NCI-H460 (cell line): ENCODE measurements at places on chromosomes 16 and 17. TPM values are rescaled to one million over a fixed set of nuclear protein-coding genes. Genes with fewer than 3 reads are reported as not detected.

DNA sequence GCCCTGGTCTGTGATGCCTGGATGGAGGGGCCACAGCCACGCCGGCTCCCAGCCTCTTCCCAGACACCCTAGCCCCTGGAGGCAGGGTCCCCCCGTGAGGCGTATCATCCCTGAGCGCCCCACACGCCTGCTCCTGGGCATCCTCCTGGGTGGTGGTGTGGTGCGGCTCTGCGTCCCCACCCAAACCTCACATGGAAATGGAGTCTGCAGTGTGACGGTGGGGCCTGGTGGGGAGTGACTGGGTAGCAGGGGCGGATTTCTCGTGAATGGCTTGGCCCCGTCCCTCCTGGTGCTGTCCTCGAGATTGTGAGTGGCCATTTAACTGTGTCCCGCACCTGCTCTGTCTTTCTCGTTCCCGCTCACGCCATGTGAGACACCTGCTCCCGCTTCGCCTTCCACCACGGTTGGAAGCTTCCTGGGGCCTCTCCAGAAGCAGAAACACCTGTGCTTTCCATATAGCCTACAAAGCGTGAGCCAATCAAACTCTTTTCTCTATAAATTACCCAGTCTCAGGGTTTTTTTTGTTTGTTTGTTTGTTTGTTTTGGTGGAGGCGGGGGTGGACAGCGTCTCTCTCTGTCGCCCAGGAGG lies 5.9 kb upstream of the SSTR5 start:
- no peak for DNase-seq

DNA sequence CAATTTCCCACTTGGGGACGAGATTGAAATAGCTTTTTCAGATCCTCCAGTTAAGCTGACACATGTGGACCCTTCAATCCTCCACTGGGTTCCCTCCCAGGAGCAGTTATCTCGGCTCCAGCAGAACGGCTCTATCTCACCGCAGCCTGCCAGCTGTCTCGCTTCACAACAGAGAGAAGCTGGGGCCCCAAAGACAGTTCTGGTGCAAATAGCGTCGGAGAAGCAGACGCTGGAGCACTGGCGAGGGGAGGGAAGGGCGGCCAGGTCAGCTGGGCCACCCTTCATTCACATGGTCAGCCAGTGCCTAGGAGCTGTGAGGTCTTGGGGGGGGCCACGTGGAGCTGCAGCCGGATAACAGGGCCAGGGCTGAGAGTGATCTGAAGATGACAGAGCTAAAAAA lies 141.3 kb upstream of the SDK2 start:
- no peak for DNase-seq

GRCh38 chr17:31171701-31172100 lies 76.9 kb downstream of the NF1 start:
- DNase-seq: no peak

- no peak for DNase-seq
Observed at GRCh38 chr17:37483311-37484039, 6.2 kb upstream of the DUSP14 start.

GRCh38 chr17:47739150-47739549 lies 6.1 kb downstream of the TBX21 start:
- DNase-seq: no peak

DNA sequence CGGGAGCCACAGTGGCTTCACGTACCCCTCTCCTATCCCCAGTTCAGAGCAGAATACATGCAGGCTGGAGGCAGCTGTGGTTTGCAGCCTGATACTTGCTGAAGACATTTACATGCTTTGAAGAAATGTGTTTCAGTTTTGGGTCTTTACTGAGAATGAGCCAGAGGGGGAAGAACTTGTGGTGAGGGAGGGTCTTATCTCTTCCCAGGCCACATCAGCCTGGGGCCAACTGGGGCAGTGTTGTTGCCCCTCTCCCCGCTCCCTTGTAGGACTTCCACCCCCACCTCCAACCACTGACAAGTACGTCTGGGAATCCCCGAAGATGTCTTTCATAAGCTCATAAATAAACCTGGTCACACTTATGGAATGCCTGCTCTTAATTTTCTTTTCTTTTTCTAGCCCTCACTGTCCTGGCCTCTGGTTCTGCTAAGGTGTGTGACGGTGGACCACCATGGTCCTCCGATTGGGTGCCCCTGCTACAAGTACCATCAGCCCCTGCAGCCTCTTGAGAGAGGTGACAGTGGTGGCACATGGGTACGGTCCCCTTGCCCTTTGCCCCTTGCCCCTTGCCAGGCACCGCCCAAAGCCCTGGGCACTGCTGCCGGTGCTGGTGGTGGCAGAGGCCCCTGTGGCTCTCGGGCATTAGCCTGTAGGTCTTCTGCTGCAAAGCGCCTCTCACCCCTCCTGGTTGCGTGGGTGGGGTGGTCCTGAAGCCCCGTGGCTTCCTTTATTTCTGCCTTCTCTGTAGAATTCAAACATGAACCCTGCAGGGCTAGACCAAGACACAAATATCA lies 144.8 kb upstream of the RPH3AL start:
- DNase-seq: no peak

GRCh38 chr16:49993579-49993978 lies 31.4 kb upstream of the CNEP1R1 start:
- no peak for DNase-seq

- no peak for DNase-seq
Observed at GRCh38 chr16:71927383-71927782, 32.1 kb downstream of the IST1 start.

DNA sequence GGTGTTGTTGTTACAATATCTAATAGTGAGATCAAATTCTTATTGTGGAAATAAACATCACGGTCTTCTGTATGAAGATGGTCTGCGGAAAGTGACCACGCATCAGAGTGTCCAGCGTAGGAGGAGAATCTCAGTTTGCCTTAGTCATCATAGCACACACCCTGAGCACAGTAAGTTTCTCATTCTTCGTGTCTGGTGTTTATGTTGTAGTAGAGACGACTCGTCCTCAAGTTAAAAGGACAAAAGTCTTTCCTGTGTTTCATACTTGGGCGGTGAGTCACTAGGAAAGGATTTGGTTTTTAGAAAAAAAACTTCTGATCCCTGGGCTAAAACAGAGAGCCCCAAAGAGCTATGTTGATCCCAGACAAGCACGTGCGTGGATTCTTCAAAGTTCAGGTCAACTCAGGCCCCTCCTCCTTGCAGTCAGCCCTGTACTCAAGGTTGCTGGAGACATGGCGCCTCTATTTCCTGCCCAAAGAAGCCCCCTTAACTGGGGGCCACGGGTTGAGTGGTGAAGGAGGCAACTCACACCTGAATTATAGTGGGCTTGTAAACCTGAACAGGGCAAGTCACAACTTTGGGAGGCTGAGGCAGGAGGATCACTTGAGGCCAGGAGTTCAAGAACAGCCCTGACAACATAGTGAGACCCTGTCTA lies 170.4 kb downstream of the ZFHX3 start:
- peak; percentile 26 for DNase-seq

ASB16 gene
- not detected in 2 replicates for total RNA-seq

TMEM114 gene
- total RNA-seq: not detected in 2 replicates

B3GNT9 gene
- 14.2 and 15.6 TPM in 2 replicates for total RNA-seq
